Activated T-helper 2 cell treated with anti-CD3 and anti-CD28 coated beads, Interferon-gamma antibody, Interleukin-2, Interleukin-4, amounts not matched to agents 10 μg/mL and 5 μg/mL and 100 μg/mL, durations not matched to agents 14 hours and 24 hours and 36 hours (primary cell): ENCODE measurements at places on chromosomes 5 and 9.
A peak's percentile ranks its signal among the peaks of the same experiment; 100 is the strongest.

- peak; percentile 14 for DNase-seq
Measured at GRCh38 chr9:115035841-115036612, 81.9 kb downstream of the TNC start.

DNA sequence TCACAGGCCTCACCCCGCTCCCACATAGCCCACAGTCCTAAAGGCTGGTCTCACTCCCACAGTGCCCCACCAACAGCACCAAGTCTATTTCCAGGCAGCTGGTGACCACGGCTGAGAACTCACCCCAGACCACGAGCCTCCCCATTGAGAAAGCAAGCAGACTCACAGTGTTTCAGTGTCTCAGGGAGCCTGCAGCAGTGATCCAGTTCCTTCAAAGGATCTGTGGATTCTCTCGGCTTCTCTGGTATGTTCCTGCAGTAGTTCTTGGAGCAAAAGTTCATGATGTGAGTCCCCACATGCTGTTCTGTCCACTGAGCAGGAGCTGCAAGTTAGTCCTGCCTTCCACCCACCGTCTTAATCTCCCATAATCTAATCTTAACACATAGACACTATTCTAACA, 185.3 kb upstream of the CDH6 start:
- no peak for DNase-seq

DNA sequence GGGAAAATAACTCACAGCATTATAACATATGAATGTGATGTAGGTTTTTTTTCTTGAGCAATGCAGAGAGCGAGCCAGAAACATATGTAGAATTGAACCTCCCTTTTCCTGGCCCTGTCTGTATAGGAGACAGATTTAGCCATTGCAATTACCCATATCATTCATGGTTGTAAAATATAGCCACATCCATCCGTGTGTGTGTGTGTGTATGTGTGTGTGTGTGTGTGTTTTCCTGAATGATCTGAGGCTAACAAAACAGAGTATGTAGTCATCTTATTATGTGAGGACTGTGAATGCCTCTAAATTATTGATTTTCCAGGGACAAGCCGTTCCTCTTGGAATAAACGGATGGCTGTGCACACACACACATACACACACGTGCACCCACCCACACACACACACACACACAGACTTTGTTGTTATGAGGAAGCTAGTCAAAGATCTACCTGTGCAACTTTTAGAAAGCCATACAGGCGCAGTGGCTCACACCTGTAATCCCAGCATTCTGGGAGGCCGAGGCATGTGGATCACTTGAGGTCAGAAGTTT, 11.7 kb upstream of the DENND1A start:
- no peak for DNase-seq

- no peak for DNase-seq
Measured at GRCh38 chr5:138385660-138386059, 33.2 kb downstream of the KDM3B start.

GRCh38 chr9:128077847-128078503, 9.9 kb downstream of the SLC25A25 start:
- DNase-seq: no peak
